Uterus (tissue), 4 donors: ENCODE measurements at places on chromosomes 2 and 18. TPM values are rescaled to one million over a fixed set of nuclear protein-coding genes. Genes with fewer than 3 reads are reported as not detected.

Gene ANKRD30BL
- total RNA-seq, result 11.2 TPM

DNA sequence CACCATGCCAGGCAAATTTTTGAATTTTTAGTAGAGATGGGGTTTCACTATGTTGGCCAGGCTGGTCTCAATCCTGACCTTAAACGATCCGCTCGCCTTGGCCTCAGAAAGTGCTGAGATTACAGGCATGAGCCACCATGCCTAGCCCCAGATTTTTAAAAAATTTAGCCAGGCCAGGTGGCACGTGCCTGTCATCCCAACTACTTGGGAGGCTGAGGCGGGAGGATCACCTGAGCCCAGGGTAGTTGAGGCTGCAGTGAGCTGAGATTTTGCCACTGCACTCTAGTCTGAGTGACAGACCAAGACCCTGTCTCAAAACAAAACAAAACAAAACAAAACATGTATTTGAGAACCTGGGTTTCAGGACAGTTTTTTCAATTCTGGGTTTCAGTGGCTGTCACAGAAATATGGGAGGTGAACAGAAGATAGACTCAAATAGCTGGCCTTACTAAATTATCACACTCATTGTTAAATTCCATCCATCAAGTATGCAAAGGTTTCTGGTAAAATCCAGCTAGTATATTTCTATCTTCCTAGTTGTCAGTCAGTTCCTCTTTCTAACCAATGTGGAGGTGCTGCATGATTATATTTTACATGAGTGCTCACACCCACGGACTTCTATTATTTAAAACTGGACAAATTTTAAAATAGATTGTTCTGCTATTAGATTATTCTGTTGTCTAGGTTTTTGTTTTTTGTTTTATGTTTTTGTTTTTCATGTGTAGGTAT lies 5.4 kb downstream of the ALPG start:
- no peaks in the 10 kb centered on the region for H3K4me1 ChIP-seq
- H3K36me3 ChIP-seq, result no peaks in the 10 kb centered on the region
- H3K27ac ChIP-seq, result no peak overlapping the region
- H3K27me3 ChIP-seq, result no peaks in the 10 kb centered on the region

GRCh38 chr2:101410746-101411145 lies 23.4 kb upstream of the CREG2 start:
- H3K27me3 ChIP-seq, result no peaks in the 10 kb centered on the region
- no peak overlapping the region for H3K27ac ChIP-seq
- no peaks in the 10 kb centered on the region for H3K4me1 ChIP-seq
- H3K36me3 ChIP-seq, result no peaks in the 10 kb centered on the region

DNA sequence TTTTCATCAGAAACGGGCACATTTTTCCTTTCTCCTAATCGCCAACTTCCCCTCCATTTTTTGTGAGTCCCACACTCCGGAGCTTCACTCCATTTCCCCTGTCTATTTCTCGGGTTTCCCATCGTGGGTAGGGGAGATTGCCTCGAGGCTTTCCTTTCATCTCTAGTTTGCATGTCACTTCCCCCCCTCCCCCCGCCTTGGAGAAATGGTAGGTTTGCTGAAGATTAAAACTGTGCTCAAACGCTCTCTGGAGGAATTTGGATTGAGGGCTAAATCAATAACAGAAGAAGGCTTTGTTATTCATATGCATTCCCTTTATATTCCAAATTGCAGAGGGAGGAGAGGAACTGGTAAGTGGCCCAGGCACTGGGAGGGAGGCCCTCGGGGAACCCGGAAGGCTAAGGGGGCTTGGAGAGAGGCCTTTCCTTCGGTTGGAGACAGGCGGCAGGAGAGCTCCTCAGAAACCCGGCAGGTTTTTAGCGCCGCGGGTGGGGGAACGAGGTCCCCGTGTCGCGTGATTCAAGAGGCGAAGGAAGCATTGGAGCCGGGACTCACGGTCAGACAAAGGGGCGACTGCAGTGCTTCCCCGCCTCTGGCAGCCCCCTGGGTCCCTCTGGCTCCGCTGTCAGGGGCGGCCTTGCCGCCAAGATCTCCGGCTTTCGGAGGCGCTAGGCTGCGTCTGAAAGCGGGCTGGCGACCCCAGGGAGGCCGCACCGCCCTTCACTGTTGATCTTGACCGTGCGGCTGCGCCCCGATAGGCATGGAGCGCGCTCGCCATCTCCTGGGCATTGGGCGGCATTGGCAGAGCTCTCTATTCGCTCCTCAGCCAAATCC lies 2.4 kb upstream of the HOXD12 start:
- DNase-seq, result peak; percentile 60
- H3K36me3 ChIP-seq, result no peaks in the 10 kb centered on the region
- H3K27me3 ChIP-seq, result peaks cover 54% of the 10 kb centered on the region
- H3K4me1 ChIP-seq, result peaks cover 28% of the 10 kb centered on the region
